ENCODE measurements at places on chromosomes 1 and 21.

- DNase-seq: no peak
These were observed 160.9 kb upstream of the IVNS1ABP start for GRCh38 chr1:185477638-185478580.

GRCh38 chr1:63640633-63641567, 47.7 kb downstream of the PGM1 start:
- DNase-seq: no peak

DNA sequence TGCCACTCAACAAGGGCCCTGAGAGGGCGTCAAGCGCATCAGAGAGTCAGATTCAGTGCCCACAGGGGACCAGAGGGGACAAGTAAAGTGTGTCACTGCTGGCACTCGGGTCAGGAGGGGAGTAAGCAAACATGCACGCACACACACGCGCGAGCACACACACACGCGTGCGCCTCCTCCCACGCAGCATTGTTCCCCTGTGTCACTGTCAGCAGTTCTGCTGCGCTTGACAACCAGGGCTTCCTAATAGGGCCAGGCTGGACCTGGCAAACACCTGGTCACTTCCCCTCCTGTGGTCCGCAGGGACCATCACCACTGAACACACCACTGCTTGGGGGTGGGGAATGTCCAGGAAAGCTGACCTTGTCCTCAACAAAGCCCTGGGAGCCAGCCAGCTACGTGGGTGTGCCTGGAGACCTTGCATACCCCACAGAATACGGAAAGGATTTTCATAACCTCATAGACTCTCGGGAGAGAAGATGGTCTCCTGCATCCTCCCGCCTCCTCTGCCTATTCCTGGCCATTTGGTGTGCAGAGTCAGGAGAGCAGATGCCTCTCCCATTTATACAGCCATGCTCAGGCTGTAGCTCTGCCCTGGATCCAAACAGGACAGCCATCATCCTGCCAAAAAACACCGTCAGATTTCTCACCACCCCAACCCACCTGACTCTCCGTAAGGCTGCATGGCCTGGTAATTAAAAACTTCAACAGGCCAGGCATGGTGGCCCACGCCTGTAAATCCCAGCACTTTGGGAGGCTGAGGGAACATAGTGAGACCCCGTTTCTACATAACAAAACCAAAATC, 73.2 kb downstream of the SSBP3 start:
- DNase-seq: no peak

DNA sequence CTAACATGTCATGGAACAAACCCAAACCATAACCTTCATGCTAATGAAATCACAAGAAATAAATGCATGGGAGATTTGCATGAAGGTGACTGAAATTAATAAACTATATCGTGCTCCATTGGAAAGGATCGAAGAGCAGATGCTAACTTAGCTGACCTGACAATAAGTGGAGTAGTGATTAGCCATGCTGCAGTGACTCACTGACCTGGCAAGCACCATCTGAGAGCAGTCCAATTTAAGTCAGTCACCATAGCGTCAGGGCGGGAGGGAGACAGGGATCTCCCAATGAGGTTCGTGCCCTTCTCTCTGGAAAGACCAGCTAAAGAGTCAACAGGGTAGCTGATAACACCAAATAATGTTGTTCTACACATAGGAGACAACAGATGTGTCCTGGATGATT, 21.5 kb downstream of the OLIG2 start:
- DNase-seq: peak; percentile 24

GRCh38 chr1:97806326-97806725, 114.5 kb downstream of the DPYD start:
- no peak for DNase-seq

- no peak for DNase-seq
These were observed 36.1 kb downstream of the NTPCR start for GRCh38 chr1:232986527-232986922.

GRCh38 chr1:76154206-76154956, 79.8 kb downstream of the ST6GALNAC3 start:
- DNase-seq: peak; percentile 59

GRCh38 chr1:47676311-47677054, 238.6 kb downstream of the FOXD2 start:
- no peak for DNase-seq

DNA sequence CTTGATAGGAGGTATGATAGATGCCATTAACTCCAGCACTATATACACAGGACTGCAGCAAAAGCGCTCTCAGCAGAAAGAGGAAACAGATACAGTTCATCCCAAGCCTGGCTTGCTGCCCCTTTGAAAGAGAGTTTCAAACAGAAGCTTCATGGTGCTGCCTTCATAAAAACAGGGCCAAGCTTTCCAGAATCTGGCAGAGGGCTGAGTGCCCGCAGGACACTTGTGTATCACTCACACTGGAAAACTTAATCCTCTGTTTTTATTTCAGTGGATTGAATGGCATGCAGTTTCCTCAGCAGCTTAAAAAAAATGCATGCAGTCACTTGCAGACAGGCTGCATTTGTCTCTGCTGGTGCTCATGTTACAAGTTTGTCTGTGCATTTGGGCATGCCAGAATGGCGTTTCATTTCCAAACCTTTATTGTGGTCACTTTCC, 40.4 kb downstream of the KCNJ15 start:
- DNase-seq: no peak

DNA sequence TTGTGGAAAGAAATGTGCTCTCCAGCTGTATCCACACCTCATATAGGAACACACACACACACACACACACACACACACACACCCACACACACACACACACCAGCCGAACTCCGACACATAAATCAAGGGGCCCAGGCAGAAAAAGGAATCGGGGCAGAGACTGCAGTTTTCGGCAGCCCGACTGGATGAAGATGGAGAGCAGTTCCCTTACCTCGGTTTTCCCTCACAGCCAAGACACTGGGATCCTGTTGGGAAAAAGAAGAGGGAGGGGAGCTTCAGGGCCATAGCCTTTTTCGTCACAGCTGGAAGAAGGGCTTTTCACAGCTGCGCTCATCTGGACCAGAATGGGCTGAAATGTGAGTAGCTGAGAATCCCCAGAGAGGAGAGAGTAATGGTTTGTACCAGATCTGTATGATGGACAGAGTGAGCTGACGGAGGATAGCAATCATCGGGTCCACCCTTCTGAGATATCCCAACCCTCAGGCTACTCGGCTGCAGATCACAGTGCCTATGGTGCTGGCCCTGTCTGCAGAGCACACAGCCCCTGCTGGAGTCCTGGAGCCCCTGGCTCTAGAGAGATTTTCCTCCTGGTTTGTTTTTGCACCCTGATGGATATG, 37.7 kb downstream of the PIK3C2B start:
- DNase-seq: no peak

DNA sequence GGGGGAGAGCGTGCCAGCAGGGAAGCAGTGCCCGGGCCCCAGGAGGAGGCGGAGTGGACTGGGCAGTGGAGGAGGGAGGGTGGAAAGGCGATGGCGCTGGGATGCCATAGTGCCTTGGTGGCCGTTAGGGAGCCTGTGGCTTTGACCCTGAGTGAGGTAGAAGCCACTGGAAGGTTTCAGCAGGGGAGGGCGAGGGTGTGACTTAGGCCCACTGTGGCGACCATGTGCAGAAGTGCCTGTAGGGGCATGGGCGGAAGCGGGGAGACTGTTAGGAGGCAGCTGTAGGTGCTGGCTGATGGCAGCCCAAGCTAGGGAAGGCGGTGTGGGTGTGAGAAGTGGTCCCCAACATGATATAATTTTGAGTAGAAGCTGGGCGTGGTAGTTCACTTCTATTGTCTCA, 28.2 kb downstream of the LHX4 start:
- DNase-seq: no peak

DNA sequence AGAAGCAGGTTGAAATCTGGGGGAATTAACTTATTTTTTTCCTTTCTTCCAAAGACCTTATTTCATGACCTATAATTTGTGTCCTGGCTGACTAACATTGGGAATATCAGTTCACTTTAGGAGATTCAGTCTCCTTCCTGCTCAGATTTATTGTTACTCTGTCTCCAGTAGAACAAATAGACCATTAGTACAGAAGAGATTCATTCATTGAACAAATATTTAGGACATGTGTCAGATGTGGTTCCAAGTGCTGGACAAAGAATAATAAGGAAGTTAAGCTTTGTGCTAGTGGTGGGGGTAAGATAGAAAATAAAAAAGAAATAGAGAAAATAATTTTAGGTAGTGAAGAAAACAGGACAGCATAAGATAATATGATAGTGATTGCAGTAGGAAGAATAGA, 20.3 kb downstream of the ZMYM4 start:
- peak; percentile 40 for DNase-seq

DNA sequence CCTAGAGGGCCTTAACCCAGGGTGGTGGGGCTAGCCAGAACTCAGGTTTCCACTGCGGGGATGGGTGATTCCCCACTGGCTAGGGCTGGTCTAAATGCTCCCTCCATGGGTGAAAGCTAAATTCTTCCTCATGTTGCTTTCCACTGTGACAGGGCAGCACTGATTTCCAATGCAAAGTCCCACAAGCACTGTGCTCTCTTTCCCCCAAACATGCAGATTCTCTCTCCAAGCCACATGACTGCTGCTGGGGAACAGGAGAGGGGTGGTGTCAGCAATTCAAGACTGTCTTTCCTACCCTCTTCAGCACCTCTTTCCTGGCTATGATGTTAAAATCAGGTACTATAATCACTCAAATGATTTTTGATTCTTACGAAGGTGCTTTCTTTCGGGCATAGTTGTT, 215.5 kb downstream of the RWDD3 start:
- no peak for DNase-seq

- DNase-seq: no peak
These were observed 48.4 kb downstream of the TRMT1L start for GRCh38 chr1:185108321-185108720.

- DNase-seq: no peak
These were observed 296.4 kb downstream of the PTPRU start for GRCh38 chr1:29532751-29533150.

DNA sequence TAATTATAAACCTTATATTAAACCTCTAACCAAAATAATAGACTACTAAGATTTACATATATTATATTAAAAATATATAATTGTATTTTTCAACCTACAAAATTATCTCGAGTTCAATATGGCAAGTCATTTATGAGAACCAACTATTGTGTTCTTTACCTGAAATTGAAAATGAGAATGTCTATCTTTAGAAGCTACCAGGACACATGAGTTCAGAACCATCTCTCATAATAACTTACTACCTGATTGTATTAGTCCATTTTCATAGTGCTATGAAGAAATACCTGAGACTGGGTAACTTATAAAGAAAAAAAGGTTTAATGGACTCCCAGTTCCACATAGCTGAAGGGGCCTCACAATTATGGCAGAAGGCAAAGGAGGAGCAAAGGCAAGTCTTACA, 6.8 kb downstream of the HAO2 start:
- no peak for DNase-seq

DNA sequence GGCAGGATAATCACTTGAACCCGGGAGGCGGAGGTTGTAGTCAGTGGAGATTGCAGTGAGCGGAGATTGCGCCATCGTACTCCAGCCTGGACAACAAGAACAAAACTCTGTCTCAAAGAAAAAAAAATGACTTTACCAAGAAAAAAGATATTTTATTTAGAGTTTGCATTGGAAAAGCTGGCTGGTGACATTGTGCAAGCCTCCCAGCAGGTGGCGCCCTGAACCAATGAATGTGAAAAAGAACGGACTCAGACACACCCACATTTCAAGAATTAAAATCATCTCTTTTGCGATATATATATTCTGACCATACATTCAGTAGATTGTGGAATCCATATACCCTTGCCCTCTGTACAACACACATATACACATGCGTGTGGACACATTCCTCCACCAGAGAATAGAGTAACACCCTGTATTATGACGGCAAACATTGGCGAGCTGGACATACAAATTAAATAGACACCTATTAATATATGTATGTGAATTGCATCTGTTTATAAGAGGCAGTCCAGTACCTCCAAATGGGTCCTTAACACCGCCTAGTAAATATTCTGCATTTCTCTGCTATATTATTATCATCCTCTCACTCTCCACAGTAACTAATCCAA, 39.0 kb upstream of the CADM3 start:
- peak; percentile 95 for DNase-seq

DNA sequence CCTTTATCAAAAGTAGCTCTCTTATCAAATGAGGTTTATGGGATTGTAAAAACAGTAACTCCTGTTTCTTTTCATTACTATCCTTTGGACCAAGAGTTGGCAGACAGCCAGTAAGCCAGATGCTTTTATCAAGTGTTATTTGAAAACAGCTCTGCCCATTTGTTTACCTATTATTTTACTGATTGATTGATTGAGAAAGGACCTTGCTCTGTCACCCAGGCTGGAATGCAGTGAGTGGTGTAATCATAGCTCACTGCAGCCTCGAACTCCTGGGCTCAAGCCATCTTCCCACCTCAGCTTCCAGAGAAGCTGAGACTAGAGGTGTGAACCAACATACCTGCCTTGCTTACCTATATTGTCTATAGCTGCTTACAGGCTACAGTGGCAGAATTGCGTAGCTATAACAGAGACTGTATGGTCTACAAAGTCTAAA, 3.6 kb downstream of the PRKAB2 start:
- no peak for DNase-seq

DNA sequence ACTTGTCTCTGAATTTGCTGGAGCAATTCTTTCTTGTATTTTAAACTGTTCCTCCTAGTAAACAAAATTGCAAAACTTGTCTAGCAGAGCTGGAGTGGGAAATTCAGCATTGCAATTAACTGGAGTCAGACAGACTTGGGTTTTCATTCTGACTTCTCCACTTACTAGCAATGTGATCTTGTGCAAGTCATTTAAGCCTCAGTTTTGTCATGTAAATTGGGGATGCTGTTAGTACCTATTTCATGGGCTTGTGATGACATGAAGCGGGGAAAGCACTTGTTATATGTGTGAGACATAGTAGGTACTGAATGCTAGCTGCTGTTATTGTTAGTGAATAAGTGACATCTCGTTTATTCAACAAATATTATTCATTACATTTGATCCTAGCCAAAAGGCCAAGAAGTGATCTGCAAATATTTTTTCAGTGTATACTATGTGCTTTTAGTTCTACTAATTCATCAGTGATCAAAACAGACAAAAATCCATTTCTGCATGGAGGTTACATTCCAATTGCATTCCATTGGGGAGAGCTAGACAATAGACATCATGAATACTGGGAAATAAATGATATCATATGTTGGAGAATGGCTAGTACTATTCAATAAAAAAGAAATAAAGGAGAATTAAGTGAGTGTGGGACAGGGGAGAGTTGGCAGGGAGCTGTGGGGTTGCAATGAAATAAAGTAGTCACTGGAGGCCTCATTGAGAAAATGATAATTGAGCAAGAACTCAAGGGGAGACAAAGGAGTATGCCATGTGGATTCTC, 47.1 kb downstream of the CACHD1 start:
- DNase-seq: no peak

DNA sequence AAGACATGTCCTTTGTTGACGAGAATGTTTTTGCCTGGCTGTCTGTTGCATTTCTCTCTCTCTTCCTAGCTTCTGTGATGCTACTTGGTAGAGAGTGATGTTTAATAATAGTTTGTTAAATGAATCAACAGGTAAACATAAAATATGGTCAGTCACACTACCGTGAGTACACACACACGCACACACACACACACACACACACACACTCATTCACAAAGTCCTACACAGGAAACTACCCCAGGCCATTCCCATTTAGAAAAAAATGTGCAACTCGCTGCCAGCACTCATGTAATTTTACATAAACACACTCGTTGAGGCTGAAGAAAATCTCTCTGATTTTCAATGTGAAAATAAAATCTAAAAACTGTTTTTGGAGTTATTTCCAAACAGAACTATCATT, 38.7 kb downstream of the RUNX1 start:
- DNase-seq: no peak
